Left ventricle myocardium superior (tissue), 1 donor: ENCODE measurements at places on chromosomes 3 and 15.

DNA sequence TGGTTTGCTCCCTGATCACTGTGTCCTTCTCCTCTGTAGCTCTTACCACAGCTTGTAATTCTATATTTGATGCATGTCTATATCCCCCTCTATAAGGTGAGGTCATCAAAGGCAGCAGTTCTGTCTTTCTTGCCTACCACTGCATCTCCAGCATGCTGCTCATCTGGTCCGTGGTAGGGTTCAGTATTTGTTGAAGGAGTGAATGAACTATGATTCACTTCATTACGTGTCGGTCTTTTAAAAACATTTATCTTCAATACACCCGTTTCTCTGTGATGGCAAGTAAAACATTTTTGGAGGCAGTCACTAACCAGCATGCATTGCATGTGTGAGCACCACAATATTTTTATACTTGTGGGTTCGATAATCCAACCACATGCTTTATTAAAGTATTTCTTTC, 27.6 kb downstream of the CHST14 start:
- DNase-seq, result no peak

- DNase-seq, result no peak
Measured at GRCh38 chr3:117266806-117267205, 557.2 kb downstream of the TUSC7 start.

- no peak for DNase-seq
Measured at GRCh38 chr3:169272532-169272931, 391.0 kb downstream of the MECOM start.

DNA sequence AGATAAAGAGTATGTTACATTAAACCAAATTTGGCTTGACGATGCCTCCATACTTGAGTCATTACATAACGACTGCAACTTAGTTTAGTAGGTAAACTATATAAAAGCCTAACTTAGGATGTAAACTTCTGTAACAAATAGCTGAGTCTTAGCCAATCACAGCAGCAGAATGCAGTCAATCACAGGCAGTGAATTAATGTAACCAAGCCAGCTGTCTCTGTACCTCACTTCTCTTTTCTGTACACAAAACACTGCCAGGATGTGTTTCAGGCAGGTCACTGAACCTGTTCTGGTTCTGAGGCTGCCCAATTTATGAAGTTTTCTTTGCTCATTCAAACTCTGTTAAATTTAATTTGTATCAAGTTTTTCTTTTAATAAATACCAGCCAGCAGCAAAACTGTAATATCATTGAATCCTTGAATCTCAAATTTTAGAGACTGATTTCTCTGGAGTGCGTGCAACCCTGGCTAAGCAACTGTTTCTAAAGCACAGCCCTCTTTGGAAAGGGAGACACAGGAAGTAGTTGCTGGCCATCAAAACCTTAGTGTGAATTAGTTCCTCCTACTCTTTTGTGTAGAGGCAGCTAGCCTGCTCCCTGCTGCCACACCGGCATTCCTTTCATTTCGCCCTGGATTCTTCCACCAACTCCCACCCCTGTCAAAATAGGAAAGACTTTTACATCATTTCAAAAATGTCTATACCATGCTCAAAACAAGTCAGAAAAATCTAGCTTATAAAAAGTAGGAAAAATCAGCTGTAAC, 15.2 kb downstream of the RFTN1 start:
- no peak for DNase-seq

DNA sequence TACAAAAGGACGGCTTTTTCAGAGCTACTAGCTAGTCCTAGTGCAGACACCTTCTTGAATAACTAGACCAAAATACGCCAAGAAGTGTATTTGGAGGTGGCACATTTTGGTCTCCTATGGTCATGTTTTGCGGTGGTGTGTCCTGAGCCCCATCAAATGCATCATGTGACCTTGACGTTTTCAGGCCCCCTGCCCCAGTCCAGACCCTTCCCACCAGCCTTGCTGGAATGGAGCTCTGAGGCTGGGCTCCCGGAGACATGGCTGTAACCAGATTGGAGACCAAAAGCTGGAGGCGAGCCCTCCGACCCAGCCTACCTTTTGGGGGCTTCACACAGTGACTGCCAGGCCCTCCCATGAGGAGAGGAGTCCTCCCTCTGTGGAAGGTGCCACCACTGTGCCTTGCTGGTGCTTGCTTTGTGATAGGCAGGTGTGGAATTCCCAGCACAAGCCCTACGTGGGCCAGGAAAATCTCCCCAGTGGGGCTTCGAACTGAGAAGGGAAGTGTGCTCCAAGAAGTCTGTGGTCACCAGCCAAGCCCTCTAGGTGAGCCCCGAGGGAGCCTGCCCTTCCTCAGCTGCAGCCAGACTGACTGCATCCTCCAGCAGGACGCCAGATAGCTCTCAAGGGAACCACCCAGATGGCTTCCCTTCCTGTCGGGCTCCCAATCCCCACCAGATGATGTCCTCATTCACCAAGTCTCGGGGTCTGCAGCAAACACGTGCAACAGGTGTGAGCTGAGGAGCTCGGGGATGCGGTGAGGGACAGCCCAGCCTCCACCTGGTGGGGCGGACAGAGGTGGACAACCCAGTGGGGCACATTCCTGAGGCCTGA, 126.2 kb downstream of the ASB7 start:
- no peak for DNase-seq

GRCh38 chr3:58009026-58009748, 965 bp downstream of the FLNB start:
- peak; percentile 57 for DNase-seq

GRCh38 chr15:38085931-38086568, 151.6 kb downstream of the TMCO5A start:
- DNase-seq, result no peak

- no peak for DNase-seq
Measured at GRCh38 chr15:30924353-30924752, 20.6 kb downstream of the FAN1 start.

DNA sequence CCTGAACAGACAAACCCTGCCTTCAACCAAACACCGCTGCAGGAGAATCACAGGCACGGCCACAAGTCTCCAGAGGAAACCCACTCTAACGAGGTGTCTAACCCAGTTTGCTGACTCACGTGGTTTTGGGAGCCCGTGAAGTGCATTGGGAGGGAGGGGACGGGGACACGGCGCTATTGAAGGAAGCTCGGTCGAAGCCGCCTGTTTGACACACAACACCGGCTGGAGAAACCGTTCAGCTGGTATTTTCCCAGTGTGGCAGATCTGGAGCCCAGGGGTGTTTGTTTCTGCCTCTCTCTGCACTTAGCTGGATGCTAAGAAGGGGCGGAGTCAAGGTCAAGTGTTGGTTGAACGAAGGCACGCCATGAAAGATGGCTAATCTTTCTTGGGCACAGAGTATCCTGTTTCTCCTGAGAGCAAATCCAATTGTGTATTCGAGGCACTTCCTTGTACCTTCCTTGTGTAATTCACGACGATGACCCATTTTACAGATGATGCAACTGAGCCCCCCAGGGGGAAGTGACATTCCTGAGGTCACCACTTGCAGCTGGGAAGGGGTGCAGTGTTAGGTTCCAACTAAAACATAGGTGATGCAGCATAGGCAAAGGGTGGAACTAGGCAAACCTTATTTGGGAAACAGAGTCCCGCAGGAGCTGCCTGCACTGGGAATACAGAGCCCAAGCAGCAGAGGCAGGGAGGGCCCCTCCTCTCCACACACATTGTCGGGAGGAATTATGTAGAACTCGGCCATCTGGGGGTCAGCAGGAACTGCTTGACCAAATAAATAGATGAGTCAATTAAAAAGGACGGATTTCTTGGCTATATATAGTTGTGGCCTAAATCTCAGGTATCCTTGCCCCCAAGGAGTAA, 22.5 kb downstream of the SLC6A6 start:
- peak; percentile 13 for DNase-seq

DNA sequence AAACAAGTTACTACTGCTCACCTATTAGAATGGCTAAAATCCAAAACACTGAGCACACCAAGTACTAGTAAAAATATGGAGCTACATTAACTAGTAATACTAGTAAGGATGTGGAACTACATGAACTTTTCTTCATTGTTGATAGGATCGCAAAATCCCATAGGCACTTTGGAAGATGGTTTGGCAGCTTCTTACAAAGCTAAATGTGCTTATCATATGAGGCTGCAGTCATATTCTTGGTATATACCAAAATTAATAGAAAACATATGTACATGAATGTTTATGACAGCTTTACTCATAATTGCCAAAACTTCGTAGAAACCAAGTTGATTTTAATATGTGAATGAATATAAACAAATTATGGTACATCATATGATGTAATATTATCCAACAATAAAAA, 366.8 kb upstream of the KCNMB2 start:
- no peak for DNase-seq

DNA sequence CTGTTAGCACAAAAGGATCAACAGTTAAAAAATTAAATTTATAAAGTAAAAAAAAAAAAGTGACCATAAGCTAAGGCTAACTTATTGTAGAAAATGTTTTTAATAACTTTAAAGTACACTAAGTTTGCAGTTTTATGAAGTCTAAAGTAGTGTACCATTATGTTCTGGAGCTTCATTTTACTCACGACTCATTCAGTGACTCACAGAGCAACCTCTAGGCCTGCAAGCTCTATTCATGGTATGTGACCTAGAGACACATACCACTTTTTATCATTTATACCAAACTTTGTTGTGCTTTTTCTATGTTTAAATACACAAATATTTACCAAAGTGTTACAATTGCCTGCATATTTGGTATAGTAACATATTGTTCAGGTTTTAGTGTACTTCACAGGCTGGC, 1552.3 kb downstream of the OTOL1 start:
- no peak for DNase-seq

DNA sequence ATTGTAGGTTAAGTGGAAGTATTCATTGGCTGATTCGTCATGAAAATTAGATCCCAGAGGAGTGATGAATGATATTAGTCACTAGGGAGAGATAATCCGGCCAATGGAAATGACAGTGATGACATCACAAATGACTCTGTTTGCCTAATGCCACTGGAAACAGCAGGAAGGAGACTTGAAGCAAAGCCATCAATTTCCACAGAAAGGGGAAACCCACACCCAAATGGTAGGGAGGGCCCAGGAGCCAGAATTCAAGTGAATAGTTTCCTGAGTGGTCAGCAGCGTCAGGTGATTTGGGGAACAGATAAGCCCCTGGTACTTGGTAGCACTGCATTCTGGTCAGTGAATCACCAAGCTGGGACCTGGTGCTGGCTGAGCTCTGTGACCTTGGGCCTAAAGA, 3.3 kb upstream of the ADAMTS9 start:
- DNase-seq, result no peak

DNA sequence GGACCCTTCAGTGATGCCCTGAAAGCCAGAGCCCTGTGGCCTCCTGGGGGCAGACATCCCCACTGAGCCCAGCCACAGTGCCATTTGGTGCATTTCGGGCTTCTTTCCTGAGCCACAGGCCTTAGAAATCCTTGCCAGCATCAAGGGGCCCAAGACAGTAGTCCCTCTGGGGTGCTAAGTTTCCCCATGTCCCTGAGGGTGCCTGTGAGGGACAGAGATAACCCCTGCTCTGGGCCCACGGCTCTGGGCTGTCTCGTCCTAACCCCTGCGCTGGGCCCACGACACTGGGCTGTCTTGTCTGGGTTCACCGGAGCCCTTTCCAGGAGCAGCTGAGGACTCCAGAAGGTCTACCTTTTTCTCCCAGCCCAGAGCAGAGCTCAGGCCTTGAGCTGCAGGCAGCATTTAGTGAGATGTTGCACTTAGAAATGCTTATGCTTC, 45.1 kb upstream of the FGD5 start:
- DNase-seq, result no peak
